ENCODE measurements at places on chromosomes 7 and 10. TPM values are rescaled to one million over a fixed set of nuclear protein-coding genes. Genes with fewer than 3 reads are reported as not detected.

- DNase-seq: peak; percentile 6
These were observed 875.5 kb upstream of the SORCS1 start for GRCh38 chr10:108039821-108040584.

DNA sequence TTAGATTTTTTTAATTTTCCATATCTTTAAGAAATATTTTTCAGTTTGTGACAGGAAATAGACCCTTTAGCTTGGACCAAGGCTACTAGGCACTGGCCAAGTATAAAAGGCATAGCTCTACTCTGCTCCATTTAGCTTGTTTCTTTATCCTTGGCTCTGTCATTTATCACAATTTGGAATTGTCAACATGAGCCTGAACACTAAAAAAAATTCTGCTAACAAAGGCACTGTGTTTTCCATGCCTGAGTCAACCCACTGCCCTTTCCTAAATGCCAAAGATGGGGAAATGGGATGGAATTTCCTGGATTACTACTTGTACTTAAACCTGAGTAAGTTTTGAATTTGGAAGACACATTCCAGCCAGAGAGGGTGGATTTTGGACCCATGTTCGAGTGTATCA lies 128.4 kb downstream of the NSUN6 start:
- DNase-seq: no peak

- no peak for DNase-seq
These were observed 536.5 kb downstream of the PTPRN2 start for GRCh38 chr7:158050978-158051651.

GRCh38 chr10:62511656-62512055 lies 137.5 kb downstream of the ZNF365 start:
- DNase-seq: no peak

Gene HDAC9
- 11.0 TPM for total RNA-seq

GRCh38 chr10:89466599-89467035 lies 52.2 kb downstream of the IFIT5 start:
- peak; percentile 48 for DNase-seq

DNA sequence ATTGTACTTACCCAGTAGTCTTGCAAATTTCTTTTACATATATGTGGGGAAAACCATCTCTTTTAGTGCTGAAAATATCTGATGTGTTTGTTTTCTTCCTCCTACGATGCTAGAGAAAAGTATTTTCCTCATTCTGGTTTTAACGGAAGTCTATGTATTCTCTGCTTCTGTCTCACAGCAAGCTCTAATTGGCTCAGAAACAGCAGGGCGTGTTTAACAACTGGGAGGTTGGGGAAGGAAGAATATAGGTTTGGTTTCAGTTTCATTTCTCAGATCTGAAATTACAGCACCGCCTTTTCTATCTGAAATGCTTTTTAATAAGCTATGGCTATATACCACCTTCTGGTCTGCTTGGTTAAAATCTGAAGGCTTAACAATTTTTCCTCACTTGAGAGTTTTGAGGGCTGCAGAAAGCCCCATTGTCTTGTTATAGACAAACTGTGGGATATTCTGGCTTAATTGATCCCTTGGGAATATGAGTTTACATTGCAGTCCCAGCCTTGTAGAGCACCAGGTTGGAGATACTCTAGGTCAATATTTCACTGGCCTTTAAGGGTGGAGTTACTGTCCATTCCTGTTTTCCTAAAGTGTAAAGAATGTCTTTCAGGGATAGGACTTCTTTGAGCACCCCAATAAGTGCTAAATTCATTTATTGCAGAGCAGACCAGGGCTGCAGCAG lies at the start of gene SAMD9:
Gene SAMD9, minus strand, starts transcription at position 128 of the 679 bp plus-strand sequence. CDS start 11,882 bp downstream, outside the sequence.
- DNase-seq: peak; percentile 28

- no peak for DNase-seq
These were observed 245.2 kb downstream of the ABCA13 start for GRCh38 chr7:48416327-48416908.

DNA sequence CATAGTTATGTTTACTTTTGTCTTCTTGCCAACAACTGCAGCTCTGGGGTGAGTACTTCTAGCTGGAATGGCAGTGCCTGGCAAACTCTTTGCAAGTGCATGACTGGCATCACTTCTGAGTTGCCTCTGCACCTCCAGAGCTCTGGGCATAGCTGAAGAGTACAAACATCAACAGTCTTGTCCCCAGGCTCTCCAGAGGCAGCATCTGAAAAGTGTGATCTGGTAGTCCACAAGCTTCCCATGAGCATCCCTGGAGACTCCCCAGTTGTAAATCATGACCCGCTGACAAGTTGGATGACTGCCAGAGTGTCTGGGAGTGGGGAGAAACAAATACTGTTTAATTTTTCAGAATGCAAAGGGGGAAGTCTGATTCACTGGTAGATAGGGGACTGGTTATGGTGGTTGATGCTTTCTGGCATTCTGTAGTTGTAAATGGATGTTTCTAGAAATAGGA lies 138.9 kb upstream of the CDK13 start:
- DNase-seq: no peak

- no peak for DNase-seq
These were observed 1.1 kb upstream of the TFAM start for GRCh38 chr10:58384095-58384494.

- peak; percentile 78 for DNase-seq
These were observed at the start of gene IL15RA for GRCh38 chr10:5977471-5978229. IL15RA (minus strand) TSS chr10:5977543; CDS start chr10:5977492, 51 bp downstream.

Gene ITGA8
- total RNA-seq: not detected

GRCh38 chr10:15374566-15374965 lies 3.5 kb upstream of the FAM171A1 start:
- DNase-seq: no peak

DNA sequence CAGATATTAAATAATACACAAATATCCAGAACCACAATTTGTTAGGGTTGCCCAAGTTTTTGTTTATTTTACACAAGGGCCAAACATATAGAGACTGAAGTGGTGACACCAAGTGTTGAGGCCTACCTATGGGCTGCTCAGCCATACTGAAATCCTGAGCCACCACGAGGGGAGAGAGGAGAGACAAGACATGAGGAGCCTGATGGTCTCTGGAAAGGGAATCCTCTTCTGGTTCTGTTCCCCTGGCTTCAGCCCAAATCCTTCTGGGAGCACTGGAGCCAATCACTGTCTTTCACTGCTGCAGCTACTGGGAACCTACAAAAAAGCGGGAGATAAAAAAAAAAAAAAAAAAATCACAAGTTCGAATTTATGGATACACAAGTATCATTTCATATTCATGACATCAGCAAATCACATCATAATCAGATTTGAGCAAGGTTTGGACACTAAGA lies 1.9 kb downstream of the SKIDA1 start:
- DNase-seq: no peak

DNA sequence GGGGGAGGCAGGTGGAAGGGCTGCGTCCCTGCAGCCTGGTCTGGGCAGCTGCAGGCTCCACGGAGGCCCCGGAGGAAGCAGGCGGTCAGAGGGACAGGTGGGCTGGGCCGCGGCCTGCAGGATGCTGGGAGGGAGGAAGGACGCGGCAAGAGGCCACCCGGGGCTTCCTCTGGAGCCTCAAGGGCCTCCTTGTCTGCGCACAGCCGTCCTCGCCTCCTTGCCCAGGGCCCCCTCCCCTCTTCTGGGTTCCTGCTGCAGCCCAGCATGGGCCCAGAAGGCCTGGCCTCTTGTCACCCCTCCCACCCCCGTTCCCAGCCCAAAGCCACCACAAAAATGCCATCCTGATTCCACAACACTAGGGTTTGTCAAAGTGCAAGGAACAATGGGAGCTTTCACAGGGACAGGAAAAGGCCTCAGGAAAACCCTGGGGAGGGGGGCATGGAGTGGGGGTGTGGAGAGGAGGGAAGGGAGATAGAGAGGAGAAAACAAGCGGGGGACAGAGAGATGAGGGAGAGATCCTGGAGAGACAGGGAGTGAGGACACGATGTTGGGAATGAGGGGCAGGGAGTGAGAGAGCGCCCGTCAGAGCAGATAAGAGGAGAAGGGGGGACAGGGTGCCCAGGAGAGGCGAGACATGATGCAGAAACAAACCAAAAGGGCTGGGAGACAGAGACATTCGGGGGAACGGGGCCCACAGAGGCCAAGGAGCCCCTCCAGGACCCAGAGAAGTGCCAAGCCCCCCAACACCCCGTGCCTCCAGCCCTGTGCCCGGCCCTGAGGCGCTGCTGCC lies 41.8 kb downstream of the ZCCHC24 start:
- no peak for DNase-seq

GRCh38 chr7:115178835-115179234 lies 256.9 kb downstream of the MDFIC start:
- no peak for DNase-seq

DNA sequence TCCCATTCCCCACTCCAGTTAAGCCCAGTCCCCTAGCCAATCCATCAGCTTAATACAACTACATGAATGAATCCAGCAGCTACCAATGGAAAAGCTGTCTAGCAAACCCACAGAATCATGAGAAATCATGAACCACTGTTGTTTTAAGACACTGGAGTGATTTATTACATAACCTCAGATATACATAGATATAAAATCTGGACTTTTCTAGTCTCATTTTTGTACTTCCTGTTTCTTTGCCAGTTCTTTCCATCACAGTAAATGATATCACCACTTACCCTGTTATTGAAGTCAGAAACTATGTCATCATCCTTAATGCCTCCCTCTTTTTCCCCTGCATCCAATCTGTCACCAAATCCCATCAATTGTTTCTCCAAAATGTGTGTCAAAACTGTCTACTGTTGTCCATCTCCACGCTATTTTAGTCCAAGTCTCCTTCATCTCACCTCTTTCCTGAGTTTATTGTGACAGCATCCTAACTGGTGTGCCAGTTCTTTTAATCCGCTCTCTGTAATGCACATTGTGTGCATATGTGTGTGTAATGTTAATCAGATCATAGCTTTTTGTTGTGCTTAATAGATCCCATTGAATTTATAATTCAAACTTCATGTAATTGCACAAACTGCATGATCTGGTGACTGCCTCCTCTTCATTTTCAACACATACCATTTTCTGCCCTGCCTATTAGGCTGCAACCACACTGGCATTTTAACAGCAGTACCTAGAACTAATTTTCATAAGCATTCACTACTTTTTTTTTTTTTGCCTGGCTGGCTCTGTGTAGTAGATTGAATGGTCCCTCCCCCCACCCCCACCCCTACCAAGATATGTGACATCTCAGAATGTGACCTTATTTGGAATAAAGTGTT lies 56.0 kb downstream of the MKLN1 start:
- DNase-seq: no peak

Gene LDB1
- total RNA-seq: 52.9 TPM

Gene ITIH2
- total RNA-seq: not detected

- DNase-seq: no peak
These were observed 637.1 kb downstream of the CCSER2 start for GRCh38 chr10:84965468-84965867.

Gene PON1
- total RNA-seq: 1.5 TPM

Gene C10orf53
- not detected for total RNA-seq

Measured in GM23338 (cell line).